ENCODE measurements at places on chromosomes 1 and 21.

DNA sequence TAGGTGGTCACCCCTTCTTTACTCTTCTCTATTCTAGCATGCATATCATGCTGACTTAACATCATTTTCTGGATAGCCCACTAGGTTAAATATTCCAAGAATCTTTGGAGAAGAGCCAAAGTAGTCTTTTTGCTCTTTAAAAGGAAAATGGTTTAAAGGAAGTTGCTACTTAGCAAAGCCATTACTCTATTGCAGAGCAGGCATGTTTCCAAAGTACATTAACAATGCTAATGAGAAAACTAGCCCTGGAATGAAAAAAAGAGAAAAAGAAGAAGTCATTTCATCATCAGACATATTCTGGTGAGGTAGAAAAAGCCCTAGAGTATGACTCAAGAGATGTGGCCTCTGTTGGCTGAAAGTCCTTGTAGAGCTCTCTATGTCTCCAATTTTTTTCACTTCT, 74.0 kb downstream of the NUF2 start:
- no peak for DNase-seq

- no peak for DNase-seq
Observed at GRCh38 chr1:215400741-215401140, 166.4 kb upstream of the KCTD3 start.

DNA sequence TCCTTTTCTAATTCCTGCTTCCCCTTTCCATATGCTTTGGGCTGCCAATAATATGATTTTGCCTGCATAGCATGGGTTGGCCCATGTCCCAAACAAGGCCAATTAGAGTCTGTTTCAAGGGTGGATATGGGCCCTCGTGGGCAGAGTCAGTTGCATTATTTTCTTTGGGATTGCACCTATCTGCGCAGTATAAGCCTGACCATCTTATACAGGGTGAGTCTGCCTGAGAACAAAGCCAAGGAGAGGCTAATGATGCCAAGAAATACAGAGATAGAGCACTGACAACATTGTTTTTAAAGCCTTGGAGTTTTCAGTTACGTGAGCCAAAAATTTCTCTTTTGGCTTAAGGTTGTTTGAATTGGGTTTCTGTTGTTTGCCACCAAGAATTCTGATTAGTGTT, 18.6 kb downstream of the OVAAL start:
- no peak for DNase-seq

DNA sequence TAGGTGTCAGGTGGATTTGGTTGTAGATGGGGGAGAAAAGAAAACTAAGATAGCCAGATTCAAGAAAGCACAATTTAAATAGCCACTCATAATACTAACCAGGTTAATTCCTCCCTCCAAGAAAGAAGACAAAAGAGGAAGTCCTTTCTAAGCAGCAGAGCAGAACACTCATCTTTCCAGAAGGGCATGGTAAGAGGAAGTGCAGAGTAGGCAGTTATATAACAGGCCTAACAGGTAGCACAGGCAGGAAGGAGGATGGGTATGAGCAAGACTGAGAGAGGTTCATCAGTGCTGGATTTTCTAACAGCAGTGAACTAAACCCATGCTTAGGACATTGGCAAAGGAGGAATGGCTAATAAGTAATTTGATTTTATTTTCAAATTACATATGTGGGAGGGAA, 517.5 kb downstream of the PLPP3 start:
- DNase-seq, result no peak

GRCh38 chr1:100927276-100927675, 31.4 kb downstream of the SLC30A7 start:
- DNase-seq, result peak; percentile 25

- no peak for DNase-seq
Observed at GRCh38 chr1:205983925-205984725, 19.1 kb downstream of the RAB7B start.

GRCh38 chr1:25810341-25811299, 9.1 kb upstream of the MTFR1L start:
- peak; percentile 57 for DNase-seq

- DNase-seq, result no peak
Observed at GRCh38 chr1:6585081-6585722, 5.4 kb downstream of the ZBTB48 start.

DNA sequence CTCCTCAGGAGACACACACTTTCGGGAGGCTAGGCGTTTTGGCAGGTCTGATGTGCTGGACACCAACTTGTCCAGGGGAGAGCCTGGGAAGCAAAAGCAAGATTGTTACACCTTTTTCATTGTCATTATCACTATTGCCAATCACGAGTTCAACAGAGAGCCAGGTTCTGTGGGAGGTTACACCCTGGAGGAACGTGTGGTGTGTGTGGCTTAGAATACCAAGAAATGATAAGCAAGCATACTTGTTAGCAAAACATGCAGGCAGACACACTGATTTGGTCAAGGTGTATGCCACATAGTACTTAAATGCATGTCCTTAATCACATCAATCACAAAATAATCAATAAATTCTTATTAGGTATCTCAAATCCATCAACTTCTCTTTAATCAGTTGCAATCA, 16.1 kb downstream of the HMGCS2 start:
- no peak for DNase-seq

- DNase-seq, result no peak
Observed at GRCh38 chr21:42650441-42651421, 2.7 kb upstream of the PDE9A start.

DNA sequence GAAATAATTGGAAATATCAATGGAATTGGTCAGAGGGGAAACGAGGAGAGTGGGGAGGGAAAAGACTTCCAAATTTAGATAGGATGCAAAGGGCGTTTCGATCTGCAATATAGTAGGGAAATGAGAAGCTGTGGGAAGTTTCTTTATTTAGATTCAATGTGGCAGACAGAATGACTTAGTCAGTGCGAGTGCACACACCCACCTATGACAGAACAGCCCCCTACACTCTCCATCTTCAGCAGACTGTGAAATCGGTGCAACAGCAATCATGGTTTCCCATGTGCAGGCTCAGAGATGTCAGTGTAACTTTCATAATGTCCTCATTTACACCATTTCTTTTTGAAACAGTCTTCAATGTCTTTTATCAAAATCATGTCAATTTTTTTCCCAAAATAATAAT, 46.0 kb downstream of the DIP2A start:
- DNase-seq, result no peak

DNA sequence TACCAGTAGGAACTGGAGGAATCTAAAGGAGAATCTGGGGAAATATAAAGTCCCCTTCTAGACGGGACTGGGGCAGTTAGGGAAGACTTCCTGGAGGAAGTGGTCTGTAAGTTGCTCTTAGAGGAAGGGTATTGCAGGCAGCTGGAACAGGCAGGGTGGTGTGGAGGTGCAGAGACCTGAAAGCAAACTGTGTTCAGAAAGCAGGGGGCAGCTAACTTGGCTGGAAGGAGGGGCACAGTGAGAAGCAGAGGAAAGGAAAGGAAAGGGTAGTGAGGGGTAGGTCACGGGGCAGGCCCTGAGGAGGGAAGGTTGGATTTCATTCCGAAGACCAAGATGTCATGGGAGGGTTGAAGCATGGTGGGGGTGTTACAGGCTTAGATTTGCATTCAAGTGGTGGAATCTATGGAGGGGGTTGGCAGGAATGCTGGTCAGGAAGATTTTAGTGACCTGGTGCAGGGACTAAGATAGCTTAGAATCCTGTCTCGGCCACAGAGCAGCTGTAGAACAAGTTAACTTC, 240.7 kb downstream of the FOXD2 start:
- DNase-seq, result no peak

GRCh38 chr1:20185834-20186782, at the start of the genes PLA2G2C and UBXN10:
Gene PLA2G2C (minus strand): TSS chr1:20186518. CDS start chr1:20177363, 9,155 bp downstream.
Gene UBXN10 (plus strand): TSS chr1:20186096. CDS start chr1:20190562, 4,466 bp downstream.
- DNase-seq, result no peak

- no peak for DNase-seq
Observed at GRCh38 chr1:53536606-53537005, 77.4 kb downstream of the DMRTB1 start.

DNA sequence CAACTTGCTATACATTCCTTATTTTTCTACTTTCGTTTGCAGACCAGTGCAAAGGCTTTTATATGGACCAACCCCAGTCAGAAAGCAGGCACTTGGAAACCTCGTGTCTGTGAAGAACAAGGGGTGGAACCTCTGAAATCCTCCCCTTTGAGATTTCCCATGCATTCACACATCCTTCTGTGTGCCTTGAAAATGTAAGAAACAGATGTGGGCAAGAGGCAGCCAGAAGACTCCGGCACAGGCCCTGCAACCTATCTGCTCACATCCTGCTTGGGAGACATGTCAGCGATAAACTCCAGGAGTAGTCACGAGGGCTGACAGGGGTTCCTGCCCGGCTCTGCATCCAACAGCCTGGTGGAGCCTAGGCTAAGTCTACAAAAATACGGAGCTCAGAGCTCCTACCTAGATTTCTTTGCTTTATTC, 42.5 kb downstream of the ETS2 start:
- DNase-seq, result no peak

DNA sequence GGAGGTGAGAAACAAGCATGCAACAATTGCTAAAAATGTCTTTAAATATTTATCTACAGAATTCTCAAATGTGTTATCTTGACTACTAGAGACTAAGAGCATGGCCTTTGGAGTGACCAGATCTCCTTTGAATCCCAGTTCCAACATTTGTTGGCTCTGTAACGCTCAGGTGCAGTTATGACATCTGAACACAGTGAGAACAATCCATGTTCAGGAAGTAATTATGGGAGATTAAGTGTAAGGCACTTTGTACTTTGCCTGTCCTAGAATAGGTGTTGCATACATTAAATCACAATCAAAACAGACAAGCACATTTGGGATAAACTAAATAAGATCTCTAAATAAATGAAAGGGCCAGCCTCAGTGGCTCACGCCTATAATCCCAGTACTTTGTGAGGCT, 454.5 kb downstream of the SMYD3 start:
- DNase-seq, result no peak

- no peak for DNase-seq
Observed at GRCh38 chr1:61254634-61255357, 172.4 kb downstream of the NFIA start.

DNA sequence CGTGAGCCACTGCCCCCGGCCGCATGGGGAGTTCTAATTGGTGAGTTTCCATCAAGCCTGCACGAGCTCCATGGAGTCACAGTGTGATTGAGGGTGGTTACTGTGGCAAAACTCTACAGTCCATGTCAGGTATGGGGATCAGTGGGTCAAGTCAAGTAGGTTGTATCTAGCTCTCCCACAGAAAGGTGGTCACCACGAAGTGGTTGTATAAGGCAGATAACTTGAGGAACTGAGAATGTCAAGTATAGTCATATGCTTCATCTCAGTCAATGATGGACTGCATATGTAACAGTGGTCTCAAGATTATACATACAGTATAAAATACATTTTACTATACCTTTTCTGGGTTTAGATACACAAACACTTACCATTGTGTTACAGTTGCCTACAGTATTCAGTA, 348.6 kb upstream of the ZP4 start:
- no peak for DNase-seq

- no peak for DNase-seq
Observed at GRCh38 chr1:110286564-110286963, 52.6 kb upstream of the RBM15 start.

- DNase-seq, result no peak
Observed at GRCh38 chr1:17696417-17697301, 58.5 kb upstream of the ACTL8 start.

DNA sequence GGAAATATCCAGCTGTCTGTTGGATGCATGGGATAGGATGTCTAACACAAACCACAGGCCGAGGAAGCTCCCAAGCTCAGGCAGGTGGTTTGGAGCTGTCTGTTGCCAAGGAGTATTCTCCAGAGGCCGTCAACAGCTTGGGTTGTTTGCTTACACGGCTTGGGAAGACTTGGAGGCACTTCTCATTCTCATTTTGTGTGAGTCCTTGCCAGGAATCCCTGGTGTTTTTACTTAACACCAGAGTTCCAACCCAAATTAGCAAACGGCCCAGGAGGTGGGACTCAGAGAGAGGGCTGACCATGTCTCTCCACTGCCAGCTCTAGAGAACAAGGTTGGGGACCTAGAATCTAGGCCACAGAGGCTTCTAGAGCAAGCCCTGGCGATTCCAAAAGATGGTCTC, 72.7 kb upstream of the FAM20B start:
- DNase-seq, result no peak

GRCh38 chr1:233655301-233655740, 41.4 kb downstream of the KCNK1 start:
- DNase-seq, result no peak

DNA sequence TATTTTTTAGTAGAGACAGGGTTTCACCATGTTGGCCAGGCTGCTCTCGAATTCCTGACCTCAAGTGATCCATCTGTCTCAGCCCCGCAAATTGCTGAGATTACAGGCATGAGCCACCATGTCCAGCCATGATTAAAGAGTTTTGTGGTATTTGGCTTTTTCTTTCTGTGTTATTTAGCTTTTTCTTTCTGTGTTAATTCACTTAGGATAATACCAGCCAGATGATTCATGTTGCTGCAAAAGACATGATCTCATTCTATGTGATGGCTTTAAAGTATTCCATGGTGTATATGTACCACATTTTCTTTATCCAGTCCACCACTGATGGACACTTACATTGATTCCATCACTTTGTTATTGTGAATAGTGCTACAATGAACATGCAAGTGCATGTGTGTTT, 1135.2 kb downstream of the AMY1C start:
- DNase-seq, result no peak

- no peak for DNase-seq
Observed at GRCh38 chr1:5456090-5456811, 536.0 kb downstream of the NPHP4 start.

- DNase-seq, result no peak
Observed at GRCh38 chr1:245686446-245687030, 531.8 kb downstream of the KIF26B start.
